ENCODE measurements at places on chromosomes 3 and 15.

GRCh38 chr3:16490062-16490619 lies 23.4 kb downstream of the RFTN1 start:
- DNase-seq, result no peak

GRCh38 chr15:93283854-93284253 lies 194.8 kb upstream of the RGMA start:
- DNase-seq, result no peak

GRCh38 chr15:99704444-99704838 lies 28.8 kb downstream of the LYSMD4 start:
- no peak for DNase-seq

GRCh38 chr3:4139462-4140140 lies 163.6 kb upstream of the SETMAR start:
- no peak for DNase-seq

DNA sequence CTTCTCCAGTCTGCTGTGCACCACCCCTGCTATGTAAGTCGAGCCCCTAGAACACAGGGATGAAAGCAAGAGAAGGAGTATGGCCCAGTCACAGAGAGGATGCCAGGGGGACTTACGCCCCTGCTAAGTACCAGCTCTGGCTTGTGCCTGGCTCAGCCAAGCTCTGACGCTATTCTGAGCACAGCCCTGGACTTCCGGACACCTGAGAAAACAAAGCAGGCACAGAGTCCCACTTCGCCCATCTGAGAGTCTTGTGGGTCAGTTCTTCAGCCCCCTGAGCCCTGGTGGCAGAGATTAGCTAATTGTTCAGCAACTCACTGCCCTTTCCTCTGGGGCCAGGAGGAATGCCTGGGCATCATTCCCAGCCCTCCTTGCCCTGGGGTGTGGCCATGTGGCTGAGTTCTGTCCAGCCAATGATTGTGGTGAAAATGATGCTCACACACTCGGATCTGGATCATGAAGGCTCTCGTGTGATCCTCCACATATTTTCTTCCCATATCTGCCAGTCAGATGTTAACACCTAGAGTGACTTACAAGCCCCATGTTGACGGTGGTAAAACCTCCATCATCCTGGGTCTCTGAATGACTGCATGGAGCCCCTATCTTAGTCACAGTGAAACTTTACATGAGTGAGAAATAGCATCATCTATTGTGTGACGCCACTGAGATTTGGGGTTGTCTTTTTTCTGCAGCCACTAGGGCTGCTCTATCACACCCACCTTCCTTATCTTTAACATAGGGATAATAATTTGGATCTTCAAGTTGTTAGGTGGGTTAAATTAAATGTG lies 105.7 kb downstream of the TPRA1 start:
- DNase-seq, result no peak

DNA sequence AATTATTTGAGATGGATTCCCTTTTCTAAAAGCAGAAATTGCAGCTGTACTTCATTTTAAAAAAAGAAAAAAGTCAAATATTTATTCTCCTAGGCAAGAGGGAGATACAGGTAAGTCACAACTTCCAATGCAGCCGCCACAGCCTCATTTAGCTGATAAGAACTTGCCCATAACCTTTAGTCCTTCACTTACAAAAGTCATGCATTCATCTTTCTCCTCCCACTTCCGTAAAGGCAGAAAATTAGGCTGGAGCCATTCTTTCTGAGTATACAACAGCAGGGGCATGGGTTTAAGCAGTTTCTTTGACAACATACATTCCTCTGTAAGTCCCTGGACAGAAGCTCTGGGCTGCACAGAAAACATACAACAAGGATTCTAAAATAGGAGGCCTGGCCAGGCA lies 4.3 kb downstream of the SUCLG2 start:
- DNase-seq, result no peak

DNA sequence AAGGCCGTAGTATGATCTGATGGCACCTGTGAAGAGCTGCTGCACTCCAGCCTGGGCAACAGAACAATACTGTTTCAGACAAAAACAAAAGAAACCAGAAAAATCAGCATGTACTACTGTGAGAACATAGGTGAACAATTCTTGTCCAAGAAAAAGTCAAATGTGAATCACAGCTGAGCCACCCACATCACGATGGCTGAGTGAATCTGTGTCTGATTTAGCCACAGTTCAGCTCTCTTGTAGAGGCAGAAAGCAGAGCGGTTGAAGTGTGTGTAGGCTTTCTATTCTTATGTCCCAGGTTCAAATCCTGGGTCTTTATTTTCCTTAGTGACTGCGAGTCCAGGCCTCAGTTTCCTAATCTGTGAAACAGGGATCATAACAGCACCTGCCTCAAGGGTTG lies 4.4 kb upstream of the FURIN start:
- DNase-seq, result no peak

DNA sequence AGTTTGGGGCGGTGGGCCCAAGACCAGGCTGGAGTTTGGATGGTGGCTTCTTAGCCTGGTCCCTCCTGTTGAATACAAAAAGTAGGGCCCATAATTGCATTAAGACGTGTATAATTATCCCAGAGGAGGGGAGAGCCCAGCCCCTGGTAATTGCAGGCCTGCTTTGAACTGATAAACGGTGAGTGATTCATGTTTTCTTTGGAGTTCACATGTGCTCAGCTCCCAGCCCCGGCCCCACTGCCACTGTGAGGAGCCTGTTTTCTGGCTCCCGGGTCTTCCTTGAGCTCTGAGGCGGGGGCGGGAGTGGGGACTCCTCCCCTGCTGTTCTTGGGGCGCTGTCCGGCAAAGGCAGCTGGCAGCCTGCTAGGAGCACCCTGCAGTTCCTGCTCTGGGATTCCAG lies 3.1 kb downstream of the PLXNA1 start:
- DNase-seq, result no peak

GRCh38 chr3:185677146-185677829 lies 91.2 kb downstream of the SENP2 start:
- DNase-seq, result no peak

GRCh38 chr15:36907295-36907694 lies 193.1 kb downstream of the MEIS2 start:
- DNase-seq, result no peak

GRCh38 chr3:48989126-48989795 lies 780 bp upstream of the P4HTM start:
- no peak for DNase-seq

- no peak for DNase-seq
Observed at GRCh38 chr3:65953301-65953812, 85.4 kb downstream of the MAGI1 start.

DNA sequence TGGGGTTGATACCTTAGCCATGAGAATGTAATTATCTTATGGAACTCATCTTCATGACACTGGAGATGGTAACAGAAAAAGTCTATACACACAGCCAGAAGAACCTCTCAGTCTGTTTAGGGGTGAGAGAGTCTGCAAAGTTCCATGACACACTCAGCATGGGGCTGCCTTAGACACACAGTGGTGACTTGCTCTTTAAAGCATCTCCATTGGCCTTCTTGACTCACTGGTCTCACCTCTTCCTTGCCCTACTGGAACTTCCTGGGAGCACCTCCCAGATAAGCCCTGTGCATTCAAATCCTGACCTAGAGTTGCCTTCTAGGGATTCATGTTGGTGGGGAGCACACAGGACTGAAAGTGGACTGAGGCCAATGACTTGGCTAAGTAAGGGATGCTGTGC lies 9.3 kb downstream of the MAGI1 start:
- DNase-seq, result no peak

- no peak for DNase-seq
Observed at GRCh38 chr15:64535460-64536243, 75.3 kb downstream of the ZNF609 start.

GRCh38 chr3:38739396-38739689 lies 76.7 kb downstream of the SCN10A start:
- no peak for DNase-seq

GRCh38 chr15:78360367-78360801 lies 20.2 kb downstream of the CRABP1 start:
- no peak for DNase-seq

GRCh38 chr3:189771842-189772450 lies 140.8 kb downstream of the TP63 start:
- no peak for DNase-seq

GRCh38 chr15:82810061-82810889 lies 847 bp downstream of the WHAMM start:
- DNase-seq, result peak; percentile 44

GRCh38 chr3:45145681-45146614 lies at the start of gene CDCP1:
TSS of gene CDCP1 (minus strand) at chr3:45146378. CDS start at chr3:45146287, 91 bp downstream.
- DNase-seq, result no peak

- no peak for DNase-seq
Observed at GRCh38 chr15:98554272-98555172, 93.8 kb upstream of the IGF1R start.

- DNase-seq, result no peak
Observed at GRCh38 chr3:62611541-62612240, 238.3 kb upstream of the FEZF2 start.

- no peak for DNase-seq
Observed at GRCh38 chr15:38073178-38073946, 138.9 kb downstream of the TMCO5A start.

GRCh38 chr15:95758851-95759250 lies 571.6 kb upstream of the NR2F2 start:
- DNase-seq, result no peak

- no peak for DNase-seq
Observed at GRCh38 chr3:182490596-182491491, 302.5 kb upstream of the ATP11B start.

DNA sequence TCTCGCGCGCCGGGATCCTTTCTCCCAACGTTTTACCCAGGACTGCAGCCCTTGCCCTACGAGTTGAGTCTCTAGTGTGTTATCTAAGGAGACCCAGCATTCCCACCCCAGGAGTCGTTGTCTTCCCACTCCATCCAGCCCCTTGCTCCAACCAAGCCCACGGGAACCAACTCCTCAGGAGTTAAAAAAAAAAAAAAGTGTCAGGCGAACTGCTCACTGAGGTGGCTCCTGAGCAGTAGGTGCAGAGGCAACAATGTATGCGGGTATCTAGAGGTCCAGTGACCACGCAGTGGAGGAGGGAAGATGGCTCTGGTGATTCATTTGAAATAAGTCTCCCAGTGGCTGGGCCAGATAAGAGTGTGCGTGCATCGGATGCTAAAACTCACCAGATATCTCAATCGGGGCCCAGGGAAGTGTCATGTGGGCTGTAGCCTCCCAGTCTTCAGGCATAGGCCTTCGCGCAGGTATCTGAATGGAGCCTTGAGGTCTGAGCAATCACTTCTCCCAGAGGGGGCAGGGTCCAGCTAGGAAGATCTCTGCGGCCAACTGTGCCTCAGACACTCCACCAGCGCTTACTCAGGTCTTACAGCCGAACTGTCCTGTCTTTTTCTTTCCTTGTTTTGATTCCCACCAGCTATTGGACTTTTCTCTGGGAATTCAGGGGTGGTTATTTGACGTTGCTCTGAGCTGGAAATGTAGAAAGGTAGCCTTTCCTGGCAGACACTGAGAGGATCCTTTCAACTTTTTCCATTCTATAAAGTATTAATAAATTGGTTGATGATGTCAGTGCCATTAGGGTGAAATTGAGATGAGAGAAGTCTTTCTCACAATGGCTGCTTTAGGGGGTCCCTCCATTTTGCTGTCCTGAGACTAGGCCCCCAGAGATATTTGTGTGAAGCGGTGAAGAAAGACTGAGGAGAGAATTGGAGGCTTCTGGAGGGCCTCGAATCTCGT lies 21.0 kb downstream of the ZIC4 start:
- DNase-seq, result no peak

GRCh38 chr3:144643771-144644198 lies 672.2 kb downstream of the DIPK2A start:
- no peak for DNase-seq

- peak; percentile 36 for DNase-seq
Observed at GRCh38 chr3:183188895-183189462, 26.4 kb upstream of the LAMP3 start.

- no peak for DNase-seq
Observed at GRCh38 chr15:100198442-100198841, 143.3 kb downstream of the ADAMTS17 start.

GRCh38 chr3:144403040-144403457 lies 431.4 kb downstream of the DIPK2A start:
- no peak for DNase-seq

GRCh38 chr3:178856804-178857203 lies 214.8 kb downstream of the ZMAT3 start:
- DNase-seq, result no peak

DNA sequence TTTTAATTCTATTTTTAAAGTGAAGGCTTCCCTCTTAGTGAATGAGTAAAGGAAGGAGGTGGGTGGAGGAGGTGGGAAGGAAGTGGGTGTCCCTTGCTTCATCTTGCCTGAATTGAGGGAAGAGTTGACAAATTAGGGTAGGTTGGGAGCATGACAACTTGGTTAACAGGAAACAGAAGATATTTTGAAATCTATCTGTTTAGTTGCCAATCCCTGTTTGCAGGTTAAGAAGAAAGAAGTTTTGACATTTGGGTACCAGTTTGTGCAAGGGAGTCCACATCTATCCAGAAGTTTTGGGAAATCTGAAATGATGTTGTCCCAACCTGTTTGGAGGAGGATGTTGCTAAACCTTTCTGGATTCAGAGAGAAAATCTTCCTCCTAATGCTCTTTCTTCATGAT lies 204.1 kb upstream of the SUCLG2 start:
- DNase-seq, result no peak

DNA sequence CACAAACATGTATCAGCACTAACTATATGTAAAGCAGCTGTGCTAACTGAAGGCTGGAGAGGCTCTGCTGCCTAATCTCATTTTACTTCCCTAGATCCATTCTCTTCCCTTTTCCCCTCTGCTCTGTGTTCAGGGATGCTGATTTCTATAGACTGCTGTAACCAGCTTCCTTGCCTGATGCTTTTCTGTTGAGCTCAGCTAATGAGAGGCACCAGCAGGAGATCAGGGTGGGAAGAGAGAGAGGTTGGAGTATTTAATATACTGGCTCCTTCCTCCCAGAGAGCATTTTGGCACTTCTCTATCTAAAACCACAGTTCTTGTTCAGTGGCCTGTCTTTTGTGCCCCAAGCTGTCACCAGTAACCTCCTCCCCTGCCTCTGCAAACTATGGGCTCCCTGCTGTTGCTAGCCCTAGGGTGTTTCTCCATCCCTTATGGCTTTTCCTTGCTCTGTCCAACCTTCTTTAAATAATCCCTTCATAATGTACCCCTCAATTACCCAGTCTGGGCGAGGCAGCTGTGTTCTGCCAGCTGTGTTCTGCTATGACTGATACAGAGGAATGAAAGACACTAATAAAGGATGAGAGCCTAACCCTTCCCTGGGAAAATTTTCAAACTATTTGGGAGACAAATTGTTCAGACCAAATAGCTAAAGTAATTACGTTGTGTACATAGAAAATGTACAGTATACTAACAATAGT lies 69.5 kb downstream of the CADPS start:
- DNase-seq, result no peak

- no peak for DNase-seq
Observed at GRCh38 chr3:94301366-94301765, 238.5 kb downstream of the NSUN3 start.
